ENCODE measurements at places on chromosomes 5 and 9. TPM values are rescaled to one million over a fixed set of nuclear protein-coding genes. Genes with fewer than 3 reads are reported as not detected.

GRCh38 chr9:35553670-35554543 is 51.2 kb upstream of the TESK1 start:
- DNase-seq = peak; percentile 67

GRCh38 chr5:96391921-96392320 is 41.1 kb downstream of the PCSK1 start:
- DNase-seq = no peak

DNA sequence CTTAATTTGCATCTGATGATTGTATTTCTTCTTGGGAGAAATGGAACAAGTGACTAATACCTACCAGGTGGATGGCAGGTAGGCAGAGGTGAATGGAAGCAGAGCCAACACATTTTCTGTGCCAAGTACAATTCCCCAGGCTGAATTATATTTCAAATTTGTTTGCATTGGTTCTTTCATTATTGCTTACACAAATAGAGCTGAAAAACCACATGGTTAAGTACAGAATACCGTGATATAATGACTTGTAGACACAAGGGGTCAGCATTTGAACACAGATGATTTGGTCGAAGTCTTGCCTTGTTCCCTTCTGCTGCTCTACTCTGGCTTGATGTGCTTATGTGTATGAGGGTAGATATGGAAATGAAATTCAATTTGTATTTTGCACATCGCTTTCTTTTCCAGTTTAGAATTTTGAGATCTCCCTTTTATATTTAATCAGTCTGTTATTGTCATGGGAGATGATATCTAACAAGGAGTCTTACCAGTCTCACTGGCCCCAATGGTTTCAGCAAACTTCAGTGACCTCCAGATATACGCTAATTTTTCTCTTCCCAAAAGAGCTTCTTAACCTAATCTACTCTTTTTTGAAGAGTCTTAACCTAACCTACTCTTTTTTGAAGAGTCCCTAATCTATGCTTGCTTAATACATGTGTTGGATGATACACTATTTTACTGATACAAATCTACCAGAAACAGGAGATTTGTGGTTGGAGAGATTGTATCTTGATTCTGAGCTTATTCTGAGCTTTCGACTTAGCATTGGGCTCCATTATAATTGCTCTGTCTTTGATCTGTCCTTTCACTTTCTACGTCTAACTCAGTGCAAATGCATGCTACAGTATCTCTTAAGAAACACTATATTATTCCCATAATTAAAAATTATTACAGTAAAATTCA is 88.1 kb downstream of the PCSK1 start:
- DNase-seq = peak; percentile 19

- no peak for DNase-seq
Observed at GRCh38 chr5:123093111-123093600, 4.1 kb downstream of the PRDM6 start.

- no peak for DNase-seq
Observed at GRCh38 chr5:116444373-116445295, 130.0 kb downstream of the SEMA6A start.

GRCh38 chr5:110687485-110687884 is 39.0 kb downstream of the TMEM232 start:
- DNase-seq = no peak

- DNase-seq = no peak
Observed at GRCh38 chr9:131772940-131773339, 33.1 kb upstream of the RAPGEF1 start.

GRCh38 chr5:37014321-37014720 is 137.8 kb downstream of the NIPBL start:
- no peak for DNase-seq

DNA sequence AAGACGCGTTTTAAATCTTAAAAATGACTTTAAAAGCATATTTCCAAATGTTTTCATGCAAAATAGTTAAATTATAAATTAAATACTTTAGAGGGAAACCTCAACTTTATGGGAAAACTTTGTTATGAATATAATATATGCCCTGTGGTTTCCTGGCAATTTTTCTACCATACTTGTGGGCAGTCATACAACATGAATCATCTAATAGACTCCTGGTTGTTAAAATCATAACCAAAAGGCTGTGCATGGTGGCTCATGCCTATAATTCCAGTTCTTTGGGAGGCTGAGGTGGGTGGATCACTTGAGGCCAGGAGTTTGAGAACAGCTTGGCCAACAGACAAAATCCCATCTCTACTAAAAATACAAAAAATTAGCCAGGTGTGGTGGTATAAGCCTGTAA is 18.2 kb downstream of the ATP10B start:
- DNase-seq = no peak

DNA sequence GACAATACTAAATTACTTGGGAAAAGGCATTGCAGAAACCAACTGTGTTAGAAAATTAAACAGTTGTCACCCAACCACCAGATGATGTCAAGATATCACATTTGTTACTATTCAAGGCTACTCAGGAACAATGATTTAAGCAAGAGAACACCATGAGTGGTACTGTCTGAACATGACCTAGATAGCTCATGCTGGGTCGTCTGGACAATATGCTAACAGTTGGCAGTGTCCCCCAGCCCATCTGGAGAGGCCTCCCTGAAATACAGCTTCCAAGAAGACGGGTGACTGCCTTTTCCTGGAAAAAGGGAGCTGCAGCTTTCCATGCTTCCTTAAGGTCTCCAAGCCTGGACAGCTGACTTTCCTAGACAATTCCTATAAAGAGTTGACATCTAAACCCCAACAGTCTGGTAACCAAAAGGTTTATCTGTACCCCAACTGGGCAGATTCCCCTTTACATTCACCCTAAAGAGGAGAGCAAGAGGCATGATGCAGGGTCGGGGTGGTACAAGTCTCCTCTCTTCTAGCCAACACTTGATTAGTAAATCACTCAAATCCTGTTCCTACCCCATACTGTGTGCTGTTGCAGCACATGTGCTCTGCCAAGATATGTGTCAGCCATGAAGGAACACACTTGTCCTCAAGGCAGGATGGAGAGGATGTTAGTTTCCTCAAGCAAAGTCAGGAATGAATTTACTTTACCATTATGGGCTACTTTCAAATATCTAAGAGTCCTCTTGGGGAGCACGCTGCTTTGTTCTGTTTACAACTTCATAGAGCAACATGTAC is 433.0 kb downstream of the PDE4D start:
- no peak for DNase-seq

DNA sequence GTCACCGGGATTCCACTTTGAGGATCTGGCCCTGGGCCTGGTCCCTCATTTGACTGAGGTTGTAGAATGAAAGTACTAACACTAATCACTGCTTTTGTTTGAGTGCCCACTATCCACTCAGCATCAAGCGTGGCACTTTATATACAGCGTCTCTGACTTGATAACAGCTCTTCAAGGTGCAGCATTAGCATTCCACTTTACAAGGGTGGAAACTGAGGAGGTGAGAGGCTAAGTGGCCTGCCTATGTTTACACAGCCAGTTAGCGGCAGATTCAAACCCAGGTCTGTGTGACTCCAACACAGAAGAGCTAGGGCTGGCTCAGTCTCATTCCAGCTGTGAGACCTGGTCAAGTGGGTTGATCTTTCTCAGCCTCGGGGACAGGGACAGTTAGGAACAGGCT is 5.9 kb downstream of the KCNMB1 start:
- DNase-seq = no peak

DNA sequence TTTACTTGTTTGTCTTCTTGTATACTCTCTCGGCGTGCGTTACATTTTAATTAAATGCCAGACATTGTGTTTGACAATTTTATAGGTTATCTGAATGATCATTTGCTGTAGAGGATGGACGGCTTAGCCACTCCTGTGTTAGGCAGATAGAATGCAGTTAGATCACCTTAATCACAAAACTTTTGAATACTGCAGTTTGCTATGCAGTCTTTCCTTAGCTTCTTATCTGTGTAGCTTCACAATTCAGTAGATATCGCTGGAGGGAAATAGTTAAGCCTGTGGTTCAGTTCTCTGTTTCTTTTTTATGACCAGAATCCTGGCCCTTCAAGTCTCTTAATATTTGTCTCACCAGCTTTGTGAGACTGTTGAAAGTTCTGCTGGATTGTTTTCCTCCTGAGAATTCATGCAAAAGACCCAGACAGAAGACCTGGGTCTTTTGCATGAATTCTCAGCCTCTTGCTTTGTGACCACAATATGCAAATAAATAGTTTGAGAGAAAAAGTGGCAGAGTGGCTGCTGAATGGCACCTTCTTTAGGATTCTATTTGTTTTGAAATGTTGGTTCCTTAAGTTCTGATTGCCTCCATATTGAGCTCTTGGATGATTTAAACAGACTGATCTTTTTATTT is 40.2 kb downstream of the RASA1 start:
- DNase-seq = no peak

DNA sequence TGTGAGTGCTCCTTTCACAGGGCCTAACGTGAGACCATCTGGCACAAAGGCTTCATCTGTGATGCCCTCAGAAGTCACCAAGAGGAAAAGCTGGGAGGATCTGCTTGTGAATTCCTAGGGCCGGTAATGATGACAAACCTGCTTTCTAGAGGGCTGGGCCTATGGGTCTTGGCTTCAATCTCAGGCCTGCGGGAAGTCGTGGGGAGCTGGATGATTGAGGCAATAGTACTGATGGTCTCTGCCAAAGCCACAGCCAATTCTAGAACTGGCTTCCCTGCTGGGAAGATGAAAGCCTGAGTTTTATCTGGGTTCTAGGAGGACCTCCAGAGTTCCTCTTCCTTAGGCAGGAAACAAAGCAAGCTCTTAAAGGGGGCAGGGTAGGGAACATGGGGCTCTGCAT is 102.7 kb downstream of the TMEM215 start:
- no peak for DNase-seq

DNA sequence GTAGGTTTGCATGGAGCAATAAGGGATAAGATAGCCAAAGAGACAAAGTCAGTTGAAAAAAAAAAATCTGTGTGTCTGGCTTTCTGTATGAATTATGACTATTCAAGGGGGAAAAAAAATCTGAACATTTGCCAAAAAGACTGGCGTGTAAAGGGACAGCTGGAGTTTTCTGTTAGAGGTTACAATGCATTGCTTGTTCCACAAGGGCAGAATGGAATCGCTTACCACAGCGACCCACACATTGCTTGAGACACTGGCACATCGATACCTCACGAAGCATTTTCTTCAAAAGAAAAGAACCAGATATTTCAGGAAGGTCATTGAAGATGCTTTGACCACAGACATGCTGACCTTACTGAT is 327.8 kb downstream of the TMEM167A start:
- peak; percentile 48 for DNase-seq

DNA sequence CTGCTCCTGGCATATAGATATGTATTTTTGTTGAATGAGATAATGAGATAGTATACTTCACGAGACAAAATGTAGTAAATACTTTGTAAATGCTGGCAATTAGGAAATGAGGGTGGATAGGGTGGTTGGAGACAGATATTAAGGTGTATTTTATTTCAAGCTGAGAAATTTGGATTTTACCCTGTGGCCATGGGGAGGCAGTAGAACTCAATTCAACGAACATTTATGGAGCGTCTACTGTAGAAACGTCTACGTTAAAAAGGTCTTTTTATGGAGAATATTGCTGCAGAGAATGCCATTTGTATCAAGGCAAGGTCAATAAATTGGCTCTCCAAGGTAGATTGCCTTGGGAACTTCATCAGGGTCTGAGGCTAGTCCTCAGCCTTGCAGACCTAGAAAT is 21.5 kb upstream of the RALGPS1 start:
- no peak for DNase-seq

DNA sequence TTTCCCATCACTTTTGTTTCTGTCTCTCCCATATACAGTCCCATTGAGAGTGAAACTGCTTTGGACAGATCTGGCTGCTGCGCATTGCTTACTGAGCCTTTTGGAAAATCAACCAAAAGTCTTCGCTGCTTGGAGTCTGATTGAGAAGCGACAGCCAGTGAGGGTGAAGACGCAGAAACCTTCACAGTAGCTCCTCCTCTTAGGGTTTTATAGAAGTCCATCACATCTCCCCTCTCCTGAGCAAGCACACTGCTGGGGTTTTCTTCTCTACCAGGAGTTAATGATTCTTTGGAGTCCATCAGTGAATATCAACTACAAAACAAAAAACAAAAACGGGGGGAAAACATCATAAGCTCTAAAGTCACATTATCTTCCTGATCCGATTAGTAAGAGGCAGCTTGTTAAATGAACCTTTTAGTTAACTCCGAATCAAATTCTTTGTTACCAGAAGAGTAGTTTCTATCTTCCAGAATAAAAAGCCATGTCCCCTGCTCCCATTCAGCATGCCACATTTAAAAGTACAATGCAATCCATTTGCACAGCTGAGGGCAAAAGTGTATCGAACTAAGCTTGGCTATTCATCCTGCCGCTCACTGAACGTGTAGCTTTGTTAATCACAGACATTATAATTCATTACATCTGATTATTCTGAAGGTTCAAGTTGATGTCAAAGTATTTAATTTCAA is 2.8 kb downstream of the NR3C1 start:
- no peak for DNase-seq

DNA sequence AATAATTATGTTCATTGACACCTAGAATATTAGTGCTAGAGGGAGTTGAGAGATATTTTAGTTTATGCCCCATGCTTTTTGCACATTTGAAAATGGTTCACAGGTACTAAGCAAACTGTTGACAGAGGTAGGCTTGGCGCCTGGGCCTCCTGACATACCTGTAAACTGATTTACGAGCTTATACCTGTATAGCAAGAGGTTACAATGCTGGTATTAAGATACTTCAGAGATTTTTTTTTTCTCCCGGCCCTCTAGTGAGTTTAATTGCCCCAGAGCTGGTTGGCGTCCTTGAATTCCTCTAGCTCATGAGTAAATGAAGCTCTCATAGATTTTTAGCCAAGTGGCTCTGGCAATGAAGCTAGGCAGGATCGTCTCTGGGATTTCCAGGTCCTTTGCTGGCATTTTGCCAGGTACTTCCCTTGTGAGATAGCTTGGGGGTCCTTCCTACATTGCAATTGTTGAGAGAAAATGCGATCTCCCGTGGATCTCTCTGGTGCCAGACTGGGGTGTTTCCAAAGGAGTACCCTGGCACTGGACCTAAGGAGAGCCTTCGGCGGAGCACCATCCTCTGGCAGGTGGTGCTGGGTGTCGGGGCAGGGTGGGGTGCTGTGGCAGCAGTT is 9.0 kb downstream of the SLC36A1 start:
- no peak for DNase-seq

- DNase-seq = peak; percentile 34
Observed at GRCh38 chr9:123871781-123872180, 58.1 kb downstream of the DENND1A start.

GRCh38 chr5:91487420-91487819 is 104.3 kb upstream of the ARRDC3 start:
- no peak for DNase-seq

GRCh38 chr5:14487897-14488570 is 93.6 kb upstream of the OTULINL start:
- DNase-seq = no peak

- no peak for DNase-seq
Observed at GRCh38 chr5:157088342-157088990, 20.4 kb downstream of the HAVCR2 start.

GRCh38 chr5:102823441-102823874 is 68.4 kb downstream of the PAM start:
- no peak for DNase-seq

The ARID3C gene
- 0.27 TPM for polyA plus RNA-seq

The TLX3 gene
- not detected for polyA plus RNA-seq

The PCDHA4 gene
- polyA plus RNA-seq = 0.81 TPM

The SIGMAR1 gene
- 56.3 TPM for polyA plus RNA-seq

The DMRT2 gene
- 2.2 TPM for polyA plus RNA-seq
